ENCODE measurements at places on chromosomes 3 and 15.

DNA sequence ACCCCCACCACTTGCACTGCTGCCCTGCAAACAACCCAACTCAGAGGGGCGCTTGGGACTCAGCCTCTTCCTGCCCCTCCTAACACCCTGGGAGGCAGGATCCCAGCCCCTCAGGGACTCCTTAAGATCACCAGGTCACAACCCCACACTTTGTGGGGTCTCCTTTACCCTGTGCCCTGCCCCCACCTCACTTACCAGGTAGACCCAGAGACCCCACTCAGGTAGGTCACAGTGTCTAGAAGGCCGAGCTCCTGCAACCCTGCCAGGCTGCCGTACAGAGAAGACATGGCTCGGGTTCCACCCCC, 9.1 kb downstream of the PLA2G4F start:
- peak; percentile 9 for DNase-seq

- DNase-seq = no peak
Measured at GRCh38 chr3:71504250-71505036, 79.1 kb downstream of the FOXP1 start.

GRCh38 chr3:187107989-187108388, 31.3 kb downstream of the RPL39L start:
- no peak for DNase-seq

DNA sequence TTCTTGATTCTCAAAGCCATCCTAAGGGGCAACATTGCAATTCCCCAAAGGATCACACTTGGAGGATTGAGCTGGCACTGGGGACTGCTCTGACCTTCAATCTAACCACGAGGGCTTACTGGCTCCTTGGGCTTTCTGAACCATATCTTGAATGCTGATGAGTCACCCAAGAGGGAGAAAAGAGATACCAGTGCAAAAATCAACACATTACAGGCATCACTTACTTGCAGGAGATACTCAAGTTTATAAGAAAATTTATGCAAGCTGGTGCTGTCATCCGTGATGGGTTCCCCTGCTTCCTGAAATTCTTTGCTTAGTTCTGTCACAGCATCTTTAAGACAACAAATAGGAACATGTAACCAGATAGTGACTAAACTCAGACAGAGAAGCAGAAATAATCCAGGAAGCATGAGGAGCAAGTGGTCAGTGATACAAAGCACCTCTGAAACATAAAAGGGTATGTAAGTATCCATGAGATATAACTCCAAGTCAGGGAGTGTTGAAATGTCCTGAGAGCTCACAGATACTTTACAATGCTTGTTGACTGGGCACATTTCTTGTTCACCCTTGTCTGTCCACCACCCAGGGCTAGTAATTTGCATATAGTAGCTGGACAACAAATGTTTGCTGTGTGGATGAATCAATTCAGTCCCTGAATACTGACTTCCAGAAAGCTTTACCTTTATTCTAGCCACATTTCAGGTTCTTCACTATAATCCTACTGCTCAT, 14.1 kb downstream of the FYCO1 start:
- no peak for DNase-seq

GRCh38 chr3:73350996-73351395, 273.7 kb downstream of the PDZRN3 start:
- peak; percentile 27 for DNase-seq

DNA sequence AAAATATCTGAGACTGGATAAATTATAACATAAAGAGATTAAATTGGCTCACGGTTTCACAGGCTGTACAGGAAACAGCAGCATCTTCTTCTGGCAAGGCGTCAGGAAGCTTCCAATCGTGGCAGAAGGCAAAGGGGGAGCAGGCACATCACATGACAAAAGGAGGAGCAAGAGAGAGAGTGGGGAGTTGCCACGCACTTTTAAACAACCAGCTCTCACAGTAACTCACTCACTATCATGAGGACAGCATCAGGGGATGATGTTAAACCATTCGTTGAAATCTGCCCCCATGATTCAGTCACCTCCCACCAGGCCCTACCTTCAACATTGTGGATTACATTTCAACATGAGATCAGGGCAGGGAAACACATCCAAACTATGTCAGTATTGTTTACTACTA, 114.5 kb upstream of the SPATA16 start:
- DNase-seq = no peak

- DNase-seq = no peak
Measured at GRCh38 chr3:21462141-21462540, 288.9 kb downstream of the ZNF385D start.

- no peak for DNase-seq
Measured at GRCh38 chr3:28206479-28206878, 34.9 kb upstream of the CMC1 start.

DNA sequence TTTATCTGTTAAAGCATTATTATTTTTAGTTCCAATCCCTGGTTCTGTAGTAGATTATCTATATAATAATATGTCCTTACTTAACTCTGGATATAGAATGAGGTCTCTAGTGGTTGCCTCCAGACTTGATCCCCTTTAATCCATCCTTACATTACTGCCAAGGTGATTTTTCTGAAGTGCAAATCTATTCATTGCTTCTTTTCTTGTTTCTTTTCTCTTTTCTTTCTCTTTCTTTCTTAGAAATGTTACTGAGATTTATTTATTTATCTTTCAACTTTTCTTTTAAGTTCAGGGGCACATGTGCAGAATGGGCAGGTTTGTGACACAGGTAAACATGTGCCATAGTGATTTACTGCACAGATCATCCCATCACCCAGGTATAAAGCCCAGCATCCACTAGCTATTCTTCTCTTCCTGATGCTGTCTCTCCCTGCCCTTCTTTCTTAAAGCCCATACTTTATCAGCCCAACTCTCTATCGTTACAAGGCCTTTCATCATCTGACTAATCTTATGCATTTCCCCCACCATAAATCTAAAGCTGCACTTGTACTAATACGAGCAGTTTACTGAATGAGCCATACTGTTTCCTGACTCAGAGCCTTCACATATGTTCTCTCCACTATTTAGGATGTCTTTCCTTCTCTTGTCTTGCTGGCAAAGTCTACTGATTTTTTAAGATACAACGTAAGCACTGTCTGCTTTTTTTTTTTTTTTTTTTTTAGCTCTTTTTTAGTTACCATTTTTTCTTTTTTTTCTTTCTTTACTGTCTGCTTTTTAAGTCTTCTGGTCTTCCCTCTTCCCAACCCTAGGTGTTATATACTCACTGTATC, 4.6 kb downstream of the GLCE start:
- no peak for DNase-seq

DNA sequence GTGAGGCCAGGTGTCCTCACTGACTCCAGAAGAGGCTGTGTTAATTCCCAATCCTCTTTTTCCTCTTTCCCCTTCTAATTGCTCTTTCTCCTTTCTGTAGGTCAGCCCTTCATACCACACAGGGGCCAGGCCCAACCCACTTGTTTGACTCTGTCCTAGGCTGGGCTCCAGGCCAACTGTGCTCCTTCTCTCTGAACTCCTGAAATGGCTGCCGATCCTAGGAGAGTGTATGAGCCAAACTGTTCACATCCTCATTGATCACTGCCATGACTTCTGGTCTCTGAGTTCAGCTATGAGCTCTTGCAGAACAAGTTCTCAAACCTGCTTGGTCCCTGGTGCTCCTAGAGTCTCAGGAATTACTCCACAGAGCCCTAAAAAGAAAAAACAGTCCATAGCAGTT, 145.1 kb downstream of the VGLL4 start:
- peak; percentile 42 for DNase-seq

DNA sequence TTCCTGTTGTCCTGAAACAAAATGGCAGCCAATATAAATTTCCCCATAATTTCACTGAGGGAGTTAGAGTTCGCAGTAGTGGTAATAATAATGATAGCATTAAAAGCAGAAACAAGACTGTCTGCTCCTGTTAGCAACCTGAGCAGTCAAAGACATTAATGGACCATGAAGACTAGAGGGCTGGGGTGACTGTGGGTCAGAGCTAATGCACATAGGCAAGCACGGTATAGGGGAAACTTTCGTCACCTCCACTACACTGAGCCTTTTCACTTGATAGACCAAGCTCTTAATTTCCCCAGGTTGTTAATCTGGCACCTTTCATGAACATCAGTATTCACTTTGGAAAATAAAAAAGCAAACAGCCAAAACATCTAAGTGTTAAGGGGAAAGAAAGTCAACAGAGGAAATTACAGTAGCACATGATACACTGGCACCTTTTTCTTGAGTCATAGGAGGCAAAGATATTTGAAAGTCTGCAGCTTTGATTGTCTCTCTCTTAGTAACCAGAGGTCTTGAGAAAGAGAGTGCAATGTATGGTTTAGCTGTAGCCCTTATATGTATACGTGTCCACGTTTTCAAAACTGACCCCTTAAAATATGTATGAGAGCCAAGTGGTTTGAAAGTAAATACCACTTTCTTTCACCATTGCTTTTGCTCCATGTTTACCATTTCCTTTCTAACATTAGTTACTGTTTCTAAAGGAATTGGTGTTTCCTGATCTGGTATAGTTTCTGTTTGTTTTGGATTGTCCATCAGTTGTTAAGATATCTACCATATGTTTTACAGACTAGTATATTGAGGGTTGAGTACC, 104.8 kb downstream of the FILIP1L start:
- DNase-seq = no peak

DNA sequence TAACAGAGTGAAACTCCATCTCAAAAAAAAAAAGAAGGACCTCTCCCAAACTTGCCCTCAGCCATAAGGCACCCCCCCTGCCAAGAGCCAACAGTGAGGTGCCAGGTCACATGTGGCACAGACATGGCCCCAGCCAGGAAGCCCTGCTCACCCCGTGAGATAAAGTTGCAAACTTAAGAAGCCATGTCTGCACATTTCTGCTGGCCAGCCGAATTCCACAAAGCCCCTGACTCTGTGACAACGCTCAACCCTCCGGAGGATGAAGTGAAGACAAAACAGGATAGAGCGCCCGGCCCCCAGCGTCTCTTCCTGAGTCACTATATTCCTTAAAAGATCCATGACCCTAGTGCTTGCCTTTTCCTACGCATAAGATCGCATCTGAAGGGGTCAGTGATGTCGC, 188.1 kb downstream of the XXYLT1 start:
- DNase-seq = no peak

GRCh38 chr15:39154227-39154638, 426.6 kb upstream of the THBS1 start:
- DNase-seq = no peak

GRCh38 chr3:78951342-78951945, 816.4 kb downstream of the ROBO1 start:
- DNase-seq = no peak

- DNase-seq = no peak
Measured at GRCh38 chr3:155411500-155412223, 118.2 kb upstream of the STRIT1 start.

GRCh38 chr15:63497642-63498467, 6.5 kb upstream of the USP3 start:
- DNase-seq = no peak

GRCh38 chr15:72155003-72155621, 36.9 kb downstream of the SENP8 start:
- DNase-seq = peak; percentile 47

DNA sequence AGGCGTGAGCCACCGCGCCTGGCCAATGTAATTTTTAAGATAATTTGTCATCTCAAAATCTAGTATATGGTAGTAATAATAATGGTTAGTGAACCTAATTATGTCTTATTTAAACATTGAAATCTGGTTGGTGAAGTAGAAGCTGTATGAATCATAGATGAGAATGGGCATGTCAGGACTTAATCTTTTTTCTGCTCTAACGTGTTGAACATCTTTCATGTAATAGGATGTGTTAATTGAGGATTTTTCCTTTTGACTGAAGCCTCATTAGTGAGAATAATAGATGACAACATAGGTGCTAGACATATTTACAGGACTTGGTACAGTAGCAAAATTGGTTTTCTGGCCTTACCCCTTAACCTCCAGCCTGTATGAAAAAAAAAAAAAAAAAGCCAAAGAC, 835.6 kb downstream of the IGSF11 start:
- no peak for DNase-seq

DNA sequence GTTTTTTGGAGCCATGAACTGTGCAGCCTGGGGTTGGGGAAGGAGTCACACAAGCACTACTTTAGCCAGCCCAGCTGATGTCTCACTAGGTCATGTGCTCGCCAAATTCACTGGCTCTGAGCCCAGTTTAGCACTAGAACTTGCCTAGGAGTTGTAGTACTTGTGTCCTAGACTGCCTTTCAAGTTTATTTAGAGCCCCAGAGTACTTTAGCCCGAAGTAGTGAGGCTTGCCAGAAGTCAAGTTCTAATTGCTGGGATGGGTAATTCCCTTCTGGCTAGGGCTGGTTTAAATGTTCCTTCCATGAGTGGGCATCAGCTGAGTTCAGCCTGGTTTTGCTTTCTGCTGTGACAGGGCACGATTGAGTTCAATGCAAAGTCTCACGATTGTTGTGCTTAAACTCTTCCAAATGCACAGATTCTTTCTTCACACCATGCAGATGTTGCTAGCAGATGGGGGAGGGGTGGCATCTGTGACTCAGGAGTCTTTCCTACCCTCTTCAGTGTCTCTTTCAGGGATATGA, 228.2 kb upstream of the ZPLD1 start:
- DNase-seq = peak; percentile 85

DNA sequence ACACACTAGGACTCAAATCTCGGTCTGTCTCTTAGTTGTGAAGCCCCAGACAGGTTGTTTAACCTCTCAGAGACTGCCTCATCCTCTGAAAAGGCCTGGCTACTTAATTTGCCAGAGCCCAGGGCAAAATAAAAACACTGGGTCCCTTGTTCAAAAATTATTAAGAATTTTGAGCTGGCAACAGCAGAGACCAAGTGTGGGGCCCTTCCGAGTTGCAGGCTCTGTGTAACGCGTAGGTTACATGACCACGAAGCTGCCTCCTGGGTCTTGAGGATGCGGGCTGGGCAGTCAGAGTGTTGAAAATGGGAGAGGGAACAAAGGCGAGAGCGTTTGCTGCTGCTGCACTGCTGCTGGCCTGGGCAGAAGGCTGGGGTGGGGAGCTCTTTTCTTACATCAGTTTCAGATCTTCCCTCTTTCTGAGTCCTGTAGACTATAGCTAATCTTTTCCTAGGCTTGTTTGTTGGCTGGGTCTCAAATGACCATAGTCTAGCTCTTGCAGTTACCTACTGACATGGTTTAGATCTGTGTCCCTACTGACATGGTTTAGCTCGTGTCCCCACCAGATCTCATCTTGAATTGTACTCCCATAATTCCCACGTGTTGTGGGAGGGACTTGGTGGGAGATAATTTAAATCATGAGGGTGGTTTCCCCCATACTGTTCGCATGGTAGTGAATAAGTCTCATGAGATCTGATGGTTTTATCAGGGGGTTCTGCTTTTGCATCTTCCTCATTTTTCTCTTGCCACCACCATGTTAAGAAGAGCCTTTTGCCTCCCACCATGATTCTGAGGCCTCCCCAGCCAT, 49.9 kb downstream of the CLEC3B start:
- DNase-seq = no peak

- DNase-seq = no peak
Measured at GRCh38 chr3:185874119-185874518, 49.3 kb upstream of the IGF2BP2 start.

DNA sequence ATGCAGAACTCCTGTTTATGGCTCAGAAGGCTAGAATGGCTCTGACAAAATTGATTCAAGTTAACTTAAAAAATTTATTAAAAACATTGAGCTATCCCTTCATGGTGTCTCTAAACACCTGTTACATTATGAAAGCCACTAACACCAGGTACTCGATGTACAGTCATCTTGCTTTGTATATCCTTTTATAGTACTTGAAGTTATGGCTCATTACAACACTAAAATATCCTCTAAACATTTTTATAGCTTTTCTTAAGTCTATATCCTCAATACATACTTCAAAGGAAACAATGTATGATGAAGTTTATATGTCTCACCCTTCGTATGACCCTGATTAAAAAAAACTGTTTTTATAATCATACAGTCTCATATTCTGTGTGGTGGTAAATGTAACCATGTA, 38.2 kb downstream of the SLITRK3 start:
- no peak for DNase-seq
